T-helper 22 cell (primary cell): ENCODE measurements at places on chromosomes 4 and X.

- DNase-seq: no peak
Measured at GRCh38 chrX:39969819-39970504, 127.8 kb downstream of the BCOR start.

- no peak for DNase-seq
Measured at GRCh38 chr4:8380511-8381415, 59.8 kb downstream of the ACOX3 start.

DNA sequence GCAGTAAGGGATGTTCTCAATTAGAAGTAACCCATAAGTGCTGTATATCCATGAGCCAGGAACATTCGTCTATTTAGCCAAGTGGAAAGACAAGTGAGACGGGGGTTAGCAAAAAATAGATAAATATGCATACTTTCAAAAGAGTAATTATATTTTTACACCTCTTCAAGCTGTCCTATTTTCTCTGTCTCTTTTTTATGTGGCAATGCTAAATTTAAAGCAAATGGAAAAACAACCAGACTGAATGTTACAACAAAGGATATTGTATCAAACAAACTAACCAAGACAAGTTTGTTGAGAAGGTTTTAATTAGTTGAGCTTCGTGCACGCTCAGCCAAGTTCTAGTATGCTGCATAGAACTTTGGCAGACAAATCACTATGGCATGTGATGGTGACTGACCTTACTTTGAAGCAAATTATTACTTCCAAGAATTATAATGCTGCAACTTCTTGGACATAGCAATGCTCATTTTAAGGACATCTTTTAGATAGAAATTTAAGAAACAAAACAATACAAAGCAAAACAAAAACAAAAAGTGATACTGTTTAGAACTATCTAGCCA, 61.4 kb upstream of the TMEM150C start:
- DNase-seq: no peak

GRCh38 chr4:7285244-7286094, 93.1 kb downstream of the SORCS2 start:
- no peak for DNase-seq

DNA sequence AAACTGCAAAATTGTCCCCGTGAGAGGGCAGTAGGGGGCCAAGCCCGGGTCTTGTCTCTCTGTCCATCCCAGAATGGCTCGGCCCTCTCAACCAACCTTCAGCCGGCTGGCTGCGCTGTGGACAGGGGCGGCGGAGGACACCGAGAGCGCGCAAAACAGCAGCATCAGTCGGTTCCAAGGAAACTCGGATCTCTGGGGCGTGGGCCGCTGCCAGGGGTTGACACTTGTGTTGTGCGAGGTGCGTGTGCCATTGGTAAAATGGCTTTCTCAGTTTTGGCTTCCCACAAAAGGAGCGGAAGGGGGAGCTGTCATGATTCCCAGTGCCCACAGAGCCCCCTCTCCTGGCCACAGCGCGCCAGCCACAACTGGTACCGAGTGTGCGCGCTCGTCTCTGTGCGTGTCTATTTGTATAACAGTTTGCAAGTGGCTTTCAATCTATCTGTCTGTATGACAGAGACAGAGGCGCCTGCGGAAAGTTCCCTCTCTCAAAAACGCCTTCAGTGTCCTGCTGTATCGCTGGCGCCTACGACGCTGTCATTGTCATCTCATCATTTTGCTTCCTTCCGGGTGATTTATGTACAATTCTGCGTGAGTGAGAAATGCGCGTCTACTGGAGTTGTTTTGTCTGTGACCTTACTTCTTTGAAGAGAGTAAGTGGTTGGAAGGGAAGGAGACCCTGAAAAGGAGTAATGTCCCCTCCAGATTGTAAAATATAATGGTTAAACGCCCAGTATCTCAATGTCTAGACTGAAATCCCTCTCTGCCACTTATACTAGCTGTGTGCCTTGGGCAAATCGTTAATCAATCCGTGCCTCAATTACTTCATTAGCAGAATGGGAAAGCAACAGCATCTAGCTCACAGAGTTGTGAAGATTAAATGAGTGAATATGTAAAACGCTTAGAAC, 1.8 kb downstream of the DKK2 start:
- no peak for DNase-seq

DNA sequence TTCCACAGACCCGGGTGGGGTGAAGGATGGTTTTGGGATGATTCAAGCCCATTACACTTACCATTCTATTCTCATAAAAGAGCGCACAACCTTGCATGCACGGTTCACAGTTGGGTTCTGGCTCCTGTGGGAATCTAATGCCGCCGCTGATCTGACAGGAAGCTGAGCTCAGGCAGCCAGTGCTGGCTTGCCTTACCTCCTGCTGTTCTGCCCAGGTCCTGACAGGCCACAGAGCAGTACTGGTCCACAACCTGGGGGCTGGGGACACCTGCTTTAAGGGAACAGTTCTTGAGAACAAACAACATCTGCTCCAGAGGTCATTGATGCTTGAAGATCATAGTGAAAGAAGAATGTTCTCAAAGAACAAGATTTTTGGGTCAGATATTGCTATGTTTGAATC, 8.0 kb upstream of the HS3ST1 start:
- no peak for DNase-seq

DNA sequence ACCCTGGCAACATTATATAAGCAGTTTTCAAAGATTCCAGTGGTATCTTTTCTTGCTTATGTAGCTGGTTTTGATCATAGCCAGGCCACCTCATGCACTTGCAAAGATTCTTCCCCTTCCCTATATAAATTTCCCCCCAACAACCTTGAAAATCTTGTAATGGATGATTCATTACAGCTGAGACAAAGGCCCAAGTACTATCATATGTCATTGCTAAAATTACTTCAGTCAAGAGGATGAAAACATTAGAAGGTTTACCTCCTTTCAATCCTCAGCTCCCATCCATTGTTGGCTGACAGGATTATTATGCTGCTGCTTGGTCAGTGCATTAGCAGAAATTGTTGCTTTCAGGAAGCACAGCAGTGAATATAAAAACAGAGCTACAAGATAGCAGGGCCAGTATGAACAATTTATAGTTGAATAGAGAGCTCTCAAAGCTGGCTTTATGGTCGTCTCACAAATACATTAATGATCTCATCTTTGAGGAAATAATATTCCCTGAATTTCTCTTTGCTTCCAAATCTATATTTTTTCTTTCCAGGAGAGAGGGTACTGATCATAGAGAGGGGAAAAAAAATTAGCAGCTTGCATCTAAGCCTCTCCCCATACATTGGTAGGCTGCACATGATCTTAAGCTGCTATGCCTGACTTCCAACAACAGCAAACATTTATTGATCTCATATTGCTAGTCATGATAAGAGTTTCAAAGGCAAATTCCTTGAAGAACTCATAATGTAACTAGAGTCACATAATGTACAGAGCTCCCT, 7.7 kb upstream of the ARHGEF38 start:
- no peak for DNase-seq

DNA sequence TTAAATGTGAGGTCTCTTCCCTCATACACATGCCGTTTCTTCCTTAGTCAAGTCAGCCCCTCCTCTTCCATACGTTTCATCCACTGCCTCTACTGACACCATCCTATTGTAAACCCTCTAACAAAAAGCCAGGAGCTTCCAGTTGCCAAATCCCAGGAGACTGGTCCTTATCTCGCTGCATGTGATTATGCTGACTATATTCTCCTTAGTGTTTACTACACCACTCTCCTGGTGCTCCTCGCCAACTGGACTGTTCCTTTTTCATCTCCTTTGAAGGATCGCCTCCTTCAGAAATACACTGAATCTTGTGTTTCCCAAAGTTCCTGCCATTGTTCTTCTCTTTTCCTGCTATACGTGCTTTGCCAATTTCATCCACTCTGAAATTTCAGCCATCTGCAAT, 27.7 kb downstream of the MAML3 start:
- no peak for DNase-seq

GRCh38 chr4:69057620-69058409, 38.5 kb upstream of the UGT2B7 start:
- no peak for DNase-seq

- no peak for DNase-seq
Measured at GRCh38 chr4:140944572-140944971, 188.4 kb upstream of the TBC1D9 start.

GRCh38 chr4:16259241-16259888, 33.1 kb upstream of the TAPT1 start:
- DNase-seq: no peak

GRCh38 chrX:12210196-12210815, 72.0 kb downstream of the FRMPD4 start:
- DNase-seq: no peak

DNA sequence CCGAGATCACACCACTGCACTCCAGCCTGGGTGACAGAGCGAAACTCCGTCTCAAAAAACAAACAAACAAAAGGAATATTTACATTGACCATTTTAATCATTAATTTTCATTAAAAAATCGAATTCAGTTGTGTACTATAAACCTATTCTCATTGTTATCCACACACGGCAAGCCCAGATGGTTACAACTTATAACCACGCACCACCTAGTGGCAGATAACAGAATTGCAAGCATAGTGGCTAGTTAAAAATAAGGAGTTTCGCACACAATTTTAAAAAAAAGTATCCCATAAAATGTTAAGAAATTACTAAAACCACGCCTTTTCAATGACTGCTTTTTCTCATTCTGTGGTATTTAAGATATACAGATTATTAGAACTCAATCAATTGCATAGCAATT, 25.4 kb downstream of the MBNL3 start:
- DNase-seq: no peak
